ENCODE measurements at places on chromosomes 1 and 21. TPM values are rescaled to one million over a fixed set of nuclear protein-coding genes. Genes with fewer than 3 reads are reported as not detected.

DMBX1 gene
- not detected for total RNA-seq

EFNA1 gene
- 39.1 TPM for total RNA-seq

RUNX3 gene
- 2.4 TPM for total RNA-seq

RNF186 gene
- total RNA-seq, result not detected

BRDT gene
- total RNA-seq, result not detected

ASAP3 gene
- total RNA-seq, result 36.4 TPM

EVI5 gene
- 24.8 TPM for total RNA-seq

LCE1E gene
- total RNA-seq, result not detected

SPRR2E gene
- not detected for total RNA-seq

DNA sequence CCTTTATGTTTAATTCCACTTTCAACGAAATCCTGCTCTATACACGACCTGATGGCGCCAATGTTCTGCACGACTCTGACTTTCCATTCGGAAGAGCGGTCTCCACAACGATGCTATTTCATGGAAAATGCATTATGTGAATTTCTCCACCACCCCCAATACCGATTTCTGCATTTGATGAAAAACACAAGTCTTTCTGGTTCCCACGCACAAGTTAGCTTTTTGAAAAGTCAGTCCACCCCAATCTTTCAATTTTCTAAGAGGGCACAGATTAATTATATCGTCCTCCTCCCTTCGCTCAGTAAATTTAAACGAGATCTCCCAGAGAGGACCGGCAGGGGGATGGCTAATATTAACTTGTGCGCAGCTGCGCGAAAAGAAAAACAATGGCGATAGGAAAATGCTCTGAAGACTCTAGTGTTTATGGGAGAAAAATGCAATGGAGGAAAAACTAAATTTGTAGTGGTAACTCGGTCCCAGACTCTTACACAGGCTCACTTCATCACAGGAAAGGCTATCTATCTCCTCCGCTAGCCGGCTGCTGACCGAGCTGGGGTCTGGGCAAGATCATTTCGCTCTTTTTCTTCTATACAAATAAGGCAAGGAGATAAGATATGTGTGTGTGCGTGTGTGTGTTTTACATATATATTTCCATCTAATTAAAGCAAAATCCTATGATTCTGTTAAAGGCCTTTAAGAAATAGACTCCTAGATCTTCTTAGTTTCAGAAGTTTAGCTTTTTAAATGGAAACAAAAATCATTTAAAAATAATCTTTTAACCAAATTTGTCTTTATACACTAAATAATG is 1.2 kb upstream of the LHX8 start:
- no peak for DNase-seq

- DNase-seq, result no peak
Measured at GRCh38 chr1:245771511-245772281, 616.9 kb downstream of the KIF26B start.

- no peak for DNase-seq
Measured at GRCh38 chr1:47424336-47424982, 8.4 kb downstream of the FOXE3 start.

- DNase-seq, result no peak
Measured at GRCh38 chr1:53740621-53741105, 1.7 kb upstream of the GLIS1 start.

- no peak for DNase-seq
Measured at GRCh38 chr1:79847700-79848099, 841.2 kb upstream of the ADGRL4 start.

- DNase-seq, result no peak
Measured at GRCh38 chr1:150787455-150787854, 20.6 kb downstream of the CTSK start.

DNA sequence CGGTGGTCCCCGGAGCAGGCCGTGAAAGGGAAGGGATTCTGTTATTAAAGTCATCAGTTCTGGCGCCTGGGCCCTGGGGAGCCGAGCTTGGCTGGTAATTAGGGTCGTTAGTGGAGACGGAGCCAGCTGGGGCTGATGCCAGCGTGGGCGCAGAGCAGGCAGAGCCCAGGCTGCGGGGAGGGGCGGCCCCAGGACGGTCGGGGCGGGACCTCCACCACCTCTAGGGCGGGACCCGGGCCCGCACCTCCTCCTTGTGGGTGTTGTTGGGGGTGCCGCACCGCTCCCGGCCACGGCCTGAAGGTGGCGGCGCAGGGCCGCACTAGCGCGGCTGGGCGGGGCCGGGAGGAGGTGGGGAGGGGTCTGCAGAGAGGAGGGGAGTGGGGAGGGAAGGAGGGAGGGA is 470.6 kb downstream of the PTPRU start:
- DNase-seq, result no peak

GRCh38 chr1:35605071-35605866 is 32.2 kb downstream of the TFAP2E start:
- no peak for DNase-seq

- DNase-seq, result no peak
Measured at GRCh38 chr1:11997081-11997850, 17.0 kb downstream of the MFN2 start.

GRCh38 chr1:64539781-64540218 is 69.9 kb downstream of the CACHD1 start:
- peak; percentile 79 for DNase-seq

DNA sequence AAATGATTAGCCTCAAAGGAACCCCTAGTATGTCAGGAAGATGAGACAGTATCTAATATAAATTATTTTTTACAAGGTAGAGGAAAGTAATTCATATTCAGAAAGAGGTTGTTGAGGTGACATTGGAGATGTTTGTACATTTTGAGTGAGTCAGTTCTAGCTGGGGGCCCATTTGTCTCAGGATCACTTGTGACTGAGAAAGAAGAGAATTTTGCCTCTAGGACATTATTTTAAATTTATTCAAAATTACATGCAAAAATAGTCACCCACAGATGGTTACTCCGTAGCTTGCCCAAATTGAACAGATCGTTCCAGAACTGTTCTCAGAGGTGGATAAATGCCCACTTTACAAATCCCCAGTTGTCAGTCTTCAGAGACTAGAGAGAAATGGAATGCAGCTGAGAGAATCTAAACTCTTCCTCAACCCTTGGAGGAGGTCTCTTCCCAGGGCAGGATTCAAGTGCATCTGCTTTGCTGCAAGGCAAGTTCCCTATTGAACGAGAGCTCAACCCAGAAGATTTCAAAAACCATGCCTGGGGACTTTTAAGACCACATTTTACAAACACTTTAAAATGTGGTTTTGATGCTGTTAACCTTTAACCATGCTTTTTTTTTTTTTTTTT is 987.8 kb upstream of the ADAMTS5 start:
- DNase-seq, result no peak

- DNase-seq, result no peak
Measured at GRCh38 chr1:182476625-182477024, 26.7 kb downstream of the RGSL1 start.

GRCh38 chr1:227947676-227948492 is at the start of gene WNT9A:
Gene WNT9A (minus strand): TSS chr1:227947932. CDS start chr1:227947887, 45 bp downstream.
- DNase-seq, result peak; percentile 62

DNA sequence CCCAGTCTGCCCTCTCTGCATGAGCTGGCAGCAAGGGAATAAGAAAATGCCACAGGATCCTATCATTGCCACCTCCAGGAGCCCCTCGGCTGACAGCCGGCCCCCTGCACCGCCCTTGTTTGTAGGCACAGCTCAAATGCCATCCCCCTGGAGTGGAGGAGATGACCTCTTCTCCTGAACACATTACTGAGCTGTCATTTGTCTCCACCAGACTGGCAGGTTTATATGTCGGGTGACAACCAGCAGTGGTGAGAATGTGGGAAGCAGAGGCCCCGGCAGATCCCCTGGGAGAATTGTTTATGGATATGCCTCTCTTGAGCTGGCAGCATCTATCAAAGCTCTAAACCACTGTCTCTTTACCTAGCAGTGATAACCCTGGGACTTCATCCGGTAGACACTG is 135.4 kb upstream of the FMN2 start:
- no peak for DNase-seq

All from left cardiac atrium (tissue), 4 donors.